ENCODE measurements at places on chromosomes 12 and 14.
A peak's percentile ranks its signal among the peaks of the same experiment; 100 is the strongest.

DNA sequence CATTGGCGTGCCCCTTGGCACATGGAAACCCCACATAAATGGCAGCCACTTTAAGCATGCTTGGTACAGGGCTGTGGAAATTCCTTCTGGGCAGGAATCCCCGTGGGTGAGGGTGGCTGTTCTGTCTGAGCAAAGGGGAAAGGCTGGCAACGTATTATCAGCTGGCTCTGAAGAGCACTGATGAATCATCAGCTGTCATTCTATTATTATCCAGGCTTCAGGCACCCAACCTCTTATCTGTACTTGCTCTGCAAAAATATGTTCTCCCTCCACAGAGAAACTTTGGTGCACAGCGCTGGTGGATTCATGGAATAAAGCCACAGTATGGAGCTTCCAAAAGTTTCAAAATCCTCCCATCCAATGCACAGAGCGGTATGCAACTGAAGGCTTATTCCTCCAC lies 167.1 kb downstream of the TBX5 start:
- peak; percentile 8 for DNase-seq

DNA sequence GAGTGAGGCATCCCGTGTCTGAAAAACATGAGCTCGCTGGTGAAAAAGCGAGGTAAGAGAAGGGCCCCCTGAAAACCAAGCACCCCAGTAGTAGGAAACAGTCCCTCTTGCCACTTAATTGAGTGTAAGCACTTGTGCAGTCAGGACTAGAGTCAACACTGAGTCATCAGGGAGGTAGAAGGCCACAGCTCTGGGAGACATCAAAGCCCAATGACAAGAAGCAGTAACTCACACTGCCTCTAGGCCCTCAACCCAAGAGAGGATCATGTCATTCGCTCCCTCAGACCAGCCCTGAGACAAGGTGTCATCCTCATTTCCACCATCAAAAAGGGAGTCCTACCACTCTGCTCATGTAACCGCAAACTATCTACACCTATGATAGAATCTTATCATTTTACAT lies 17.8 kb downstream of the POMT2 start:
- peak; percentile 52 for DNase-seq

DNA sequence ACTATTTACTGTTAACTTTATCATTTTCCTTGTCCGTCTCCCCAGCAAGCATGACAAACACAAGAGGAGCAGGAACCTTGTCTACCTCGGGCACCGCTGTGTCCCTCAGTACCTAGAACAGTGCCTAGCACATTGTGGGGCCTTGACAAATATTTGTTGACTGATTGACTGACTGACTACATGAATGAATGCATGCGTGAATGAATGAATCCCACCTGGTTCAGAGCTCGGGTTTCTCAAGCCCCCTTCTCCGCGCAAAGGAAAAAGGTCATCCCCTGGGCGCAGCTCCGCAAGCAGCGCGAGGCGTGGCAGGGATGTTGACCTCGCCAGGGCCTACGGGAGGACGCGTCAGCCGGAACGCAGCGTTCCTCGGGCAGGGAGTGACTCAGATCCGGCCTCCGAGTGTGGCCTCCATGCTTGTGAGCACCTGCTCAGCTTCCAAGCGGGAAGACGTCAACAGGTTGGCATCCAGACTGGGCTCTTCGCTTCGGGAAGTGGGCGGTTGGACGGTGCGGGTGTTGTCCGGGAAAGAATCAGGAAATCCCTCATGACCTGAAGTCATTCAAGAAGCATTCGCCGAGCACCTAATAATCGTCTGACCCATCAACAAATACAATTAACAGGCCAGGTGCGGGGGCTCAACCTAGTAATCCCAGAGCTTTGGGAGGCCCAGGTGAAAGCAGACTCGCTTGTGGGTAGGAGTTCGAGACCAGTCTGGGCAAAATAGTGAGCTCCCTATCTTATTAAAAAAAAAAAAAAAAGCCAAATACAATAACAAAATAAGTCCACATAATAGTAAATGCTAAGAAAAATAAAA lies 13.9 kb upstream of the UBC start:
- DNase-seq = peak; percentile 78

DNA sequence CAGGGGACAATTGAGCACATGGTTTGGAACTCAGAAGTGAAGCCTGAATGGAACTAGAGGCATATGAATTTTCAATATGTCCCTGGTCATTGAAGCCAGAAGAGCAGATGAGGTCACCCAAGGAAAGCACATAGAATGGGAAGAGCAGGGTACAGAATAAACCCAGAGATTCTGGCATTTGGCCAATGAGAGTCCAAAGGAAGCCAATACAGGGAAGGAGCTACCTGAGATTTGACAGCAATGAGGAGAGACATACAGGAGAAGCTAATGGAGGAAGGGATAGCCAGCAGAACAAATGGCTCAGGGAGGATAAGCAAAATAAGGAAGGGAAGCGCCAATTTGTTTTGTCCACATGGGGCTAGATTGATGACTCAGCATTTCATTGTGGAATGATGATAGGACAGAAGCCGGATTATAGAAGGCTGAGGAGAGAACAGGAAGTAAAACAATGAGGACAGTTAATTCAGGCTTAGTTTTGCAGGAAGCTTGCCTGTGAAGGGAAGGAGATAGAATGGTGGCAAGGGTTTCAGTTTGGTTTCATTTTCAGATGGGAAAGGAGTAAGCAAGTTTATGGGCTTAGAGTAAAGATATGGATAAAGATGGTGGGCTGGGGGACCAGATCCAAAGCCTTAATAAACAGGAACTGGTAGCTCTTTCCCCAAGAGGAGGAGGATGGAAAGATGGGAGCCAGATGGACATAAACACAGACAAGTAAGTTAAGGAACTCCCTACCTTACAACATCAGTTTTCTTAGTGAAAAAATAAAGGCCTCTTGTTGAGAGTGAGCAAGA lies 3.2 kb upstream of the SPTSSA start:
- peak; percentile 22 for DNase-seq

DNA sequence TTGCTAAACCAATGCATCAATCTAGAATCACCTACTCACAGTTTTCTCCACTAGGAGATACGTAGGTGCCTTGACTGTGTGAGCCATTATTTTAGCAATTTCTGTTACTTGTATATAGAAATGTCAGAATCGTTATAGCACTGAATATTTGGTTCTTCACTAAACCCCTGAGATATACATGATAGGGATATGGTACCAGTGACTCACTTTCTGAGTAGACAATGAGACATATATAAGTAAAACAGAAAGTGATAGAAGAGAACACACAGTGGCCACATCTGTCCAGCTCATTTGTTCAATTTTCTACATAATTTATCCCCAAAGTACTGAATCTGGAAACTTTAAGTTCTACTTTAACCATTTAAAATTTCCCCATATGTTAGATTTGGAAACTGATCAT lies 1505.5 kb upstream of the TMEM132C start:
- no peak for DNase-seq

GRCh38 chr12:67698672-67699581 lies 50.4 kb downstream of the DYRK2 start:
- DNase-seq = peak; percentile 34

DNA sequence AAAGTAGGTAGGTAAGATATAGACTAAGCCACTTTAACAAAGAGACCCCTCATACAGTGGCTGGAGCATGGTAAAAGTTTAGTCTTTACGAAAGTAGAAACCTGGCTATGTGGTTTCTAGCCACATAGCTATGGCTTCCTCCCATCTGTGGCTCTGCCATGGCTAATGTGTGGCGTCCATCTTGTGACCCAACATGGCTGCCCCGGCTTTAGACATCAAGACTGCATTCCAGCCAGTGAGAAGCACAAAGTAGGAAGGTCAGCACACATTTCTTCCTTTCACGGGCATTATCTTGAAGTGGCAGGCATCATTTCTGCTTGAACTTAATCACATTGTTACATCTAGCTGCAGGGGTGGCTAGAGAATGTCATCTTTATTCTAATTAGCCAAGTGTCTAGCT lies 148.3 kb downstream of the TBX5 start:
- DNase-seq = no peak

DNA sequence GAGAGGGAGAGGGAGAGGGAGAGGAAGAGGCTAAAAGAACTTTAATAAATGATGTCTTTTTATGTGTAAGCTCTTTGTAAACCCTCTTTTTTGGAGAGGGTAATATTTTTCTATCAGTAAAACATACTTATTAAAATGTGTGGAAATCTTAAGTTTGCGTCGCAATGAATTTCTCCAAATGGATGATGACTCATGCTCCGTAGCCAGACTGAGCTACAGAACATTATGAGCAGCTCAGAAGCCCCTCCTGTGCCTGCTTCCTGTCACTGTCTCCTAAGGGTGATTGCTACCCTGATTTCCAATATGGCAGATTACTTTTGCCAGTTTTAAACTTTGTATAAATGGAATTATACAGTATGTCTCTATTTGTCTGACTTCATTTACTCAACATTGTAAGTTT lies 13.0 kb upstream of the PYGL start:
- DNase-seq = peak; percentile 21

DNA sequence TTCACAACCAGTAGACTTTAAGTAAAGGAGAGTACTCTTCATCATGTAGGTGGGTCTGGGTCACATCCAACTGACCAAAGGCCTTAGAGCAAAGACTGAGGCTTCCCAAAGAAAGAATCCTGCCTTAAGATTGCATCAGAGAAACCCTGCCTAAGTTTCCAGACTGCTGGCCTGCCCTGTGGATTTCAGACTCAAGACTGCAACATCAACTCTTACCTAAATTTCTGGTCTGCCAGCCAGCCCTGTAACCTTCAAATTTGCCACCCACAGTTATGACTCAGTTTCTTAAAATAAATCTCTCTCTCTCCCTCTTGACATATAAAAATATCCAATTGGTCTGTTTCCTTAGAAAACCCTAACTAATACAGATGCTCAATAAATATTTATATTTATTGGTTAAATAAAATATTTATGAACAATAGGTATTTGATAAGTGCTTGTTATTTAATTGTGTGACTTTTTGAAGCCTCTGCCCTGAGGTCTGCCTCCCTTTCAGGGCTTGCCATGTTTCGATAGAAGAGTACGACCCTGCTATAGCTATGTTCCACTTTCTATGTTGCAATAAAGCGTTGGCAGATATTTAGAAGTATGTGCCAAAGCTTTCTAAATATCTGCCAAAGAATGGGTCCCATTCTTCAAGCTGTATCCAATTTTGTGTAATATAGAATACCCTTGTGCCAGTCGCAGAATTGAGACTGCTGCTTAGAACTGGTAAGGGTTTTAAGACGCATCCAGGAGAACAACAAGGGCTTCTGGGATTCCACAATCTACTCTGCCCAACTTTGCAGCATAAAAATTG lies 65.7 kb downstream of the TMEM30B start:
- DNase-seq = no peak

- no peak for DNase-seq
Measured at GRCh38 chr12:34305176-34305575, 282.9 kb downstream of the ALG10 start.

- peak; percentile 8 for DNase-seq
Measured at GRCh38 chr14:90848944-90849731, 32.9 kb upstream of the TTC7B start.

- DNase-seq = no peak
Measured at GRCh38 chr14:104514156-104514848, 65.3 kb upstream of the C14orf180 start.

DNA sequence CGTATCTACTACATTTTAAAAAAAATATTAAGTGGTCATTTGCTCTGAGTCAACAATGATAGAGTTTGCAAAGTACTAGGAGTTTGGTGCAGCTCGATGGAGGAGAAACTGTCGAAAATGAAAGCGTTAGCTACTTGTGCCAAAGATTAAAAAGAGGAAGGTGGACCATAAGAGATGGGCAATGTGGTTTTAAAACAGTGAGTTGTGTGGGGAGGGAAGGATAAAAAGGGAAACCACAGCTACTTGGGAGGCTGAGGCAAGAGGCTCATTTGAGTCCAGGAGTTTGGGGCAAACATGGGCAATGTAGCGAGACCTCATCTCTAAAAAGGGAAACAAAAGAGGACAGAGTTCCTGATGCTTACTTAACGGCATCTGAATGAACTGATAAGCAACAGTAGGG lies 18.2 kb upstream of the STRAP start:
- no peak for DNase-seq

DNA sequence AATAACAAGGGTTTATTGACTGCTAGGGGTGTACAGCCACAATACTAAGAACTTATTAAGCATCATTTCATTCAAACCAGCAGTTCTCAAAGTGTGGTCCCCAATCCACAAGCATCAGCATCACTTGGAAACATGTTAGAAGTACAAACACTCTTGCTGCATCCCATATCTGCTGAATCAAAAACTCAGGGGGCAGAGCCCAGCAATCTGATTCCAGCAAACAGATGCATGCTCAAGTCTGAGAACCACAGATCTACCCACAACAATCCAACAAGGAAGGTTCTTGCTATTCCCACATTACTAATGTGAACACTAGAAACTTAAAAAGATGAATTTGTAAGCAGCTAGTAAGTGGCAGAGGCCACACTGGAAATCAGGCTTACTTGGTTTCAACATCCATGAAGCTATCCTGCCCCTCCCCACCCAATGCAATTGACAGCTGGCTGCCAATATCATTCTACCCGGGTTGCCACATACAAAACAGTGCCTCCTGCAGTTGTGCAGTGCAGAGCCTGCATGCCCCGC lies 6.2 kb downstream of the KRT77 start:
- no peak for DNase-seq

GRCh38 chr14:68459480-68460136 lies 333.3 kb downstream of the ZFP36L1 start:
- DNase-seq = no peak

DNA sequence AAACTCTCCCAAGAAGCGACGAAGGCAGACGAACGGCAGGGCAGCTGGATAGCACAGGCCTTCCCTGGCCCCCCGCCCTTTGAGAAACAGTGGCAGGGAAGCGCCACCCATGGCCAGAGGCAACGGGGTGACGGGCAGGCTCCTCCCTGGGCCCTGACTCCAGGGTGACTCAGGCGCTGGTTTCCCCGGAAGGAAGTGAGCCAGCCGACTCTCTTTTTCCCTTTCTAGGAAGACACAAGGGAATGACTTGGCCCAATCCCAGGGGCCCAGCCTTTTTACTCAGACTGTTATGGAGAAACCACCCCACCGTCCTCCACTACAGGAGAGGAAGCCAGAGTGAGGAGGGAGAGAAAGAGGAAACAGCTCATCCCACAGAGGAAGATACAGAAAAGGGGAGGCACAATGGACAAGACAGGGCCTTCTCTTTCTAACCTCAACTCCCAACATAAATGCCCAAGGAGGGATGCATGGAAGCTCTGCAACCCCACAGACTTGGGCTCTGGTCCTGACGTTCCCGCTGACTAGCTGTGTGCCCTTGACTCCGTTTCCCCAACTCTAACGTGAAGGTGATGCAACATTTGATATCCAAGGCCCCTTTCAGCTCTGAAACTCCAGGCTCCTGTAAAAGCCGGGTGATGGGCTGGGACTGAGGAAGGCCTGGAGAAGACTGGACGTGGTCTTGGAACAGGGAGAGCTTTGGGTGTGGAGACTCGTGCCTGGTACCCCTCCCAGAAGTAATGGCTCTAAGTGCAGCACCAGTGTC lies 27.9 kb downstream of the ACTN1 start:
- peak; percentile 87 for DNase-seq

DNA sequence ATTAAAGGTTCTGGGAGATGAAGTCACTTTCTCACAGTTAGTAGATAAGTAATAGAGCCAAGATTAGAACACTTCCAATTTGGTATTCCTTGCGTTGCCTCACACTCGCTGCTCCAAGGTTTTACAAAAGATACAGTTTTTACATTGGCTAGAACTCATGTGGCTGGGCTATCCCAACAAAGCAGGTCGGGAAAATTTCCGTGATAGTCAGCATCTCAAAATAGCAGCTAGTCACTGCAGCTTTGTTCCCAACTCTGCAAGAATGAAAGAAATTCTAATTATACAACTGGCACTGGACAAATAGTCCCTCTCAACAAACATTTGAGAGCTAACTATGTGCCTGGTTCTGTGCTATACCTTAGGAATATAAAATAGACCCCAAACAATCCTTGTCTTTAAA lies 24.6 kb upstream of the PPP1R12A start:
- DNase-seq = peak; percentile 31

Measured in astrocyte of the hippocampus (primary cell).